ENCODE measurements at places on chromosomes 4 and X.

- DNase-seq: no peak
Measured at GRCh38 chr4:119682099-119682498, 53.5 kb upstream of the PDE5A start.

DNA sequence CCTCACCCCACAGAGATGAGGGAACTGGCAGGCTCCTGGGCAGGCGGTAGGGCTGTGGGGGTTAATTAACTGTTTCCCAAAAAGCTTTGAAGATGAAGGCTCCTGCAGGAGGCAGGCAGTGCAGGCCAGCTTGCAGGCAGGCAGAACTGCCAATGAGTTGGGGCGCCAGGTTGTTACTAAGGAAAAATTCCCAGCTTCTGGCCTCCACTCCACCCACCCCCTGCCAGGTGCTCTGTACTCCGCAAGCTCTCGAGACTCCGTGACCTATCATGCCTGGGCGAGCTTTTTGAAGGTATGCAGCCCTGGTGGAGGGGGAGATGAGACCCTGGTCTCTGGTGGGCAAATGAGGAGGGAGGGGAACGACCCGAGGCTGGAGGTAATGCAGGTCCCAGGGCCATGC lies 41.8 kb downstream of the PJA1 start:
- DNase-seq: no peak

DNA sequence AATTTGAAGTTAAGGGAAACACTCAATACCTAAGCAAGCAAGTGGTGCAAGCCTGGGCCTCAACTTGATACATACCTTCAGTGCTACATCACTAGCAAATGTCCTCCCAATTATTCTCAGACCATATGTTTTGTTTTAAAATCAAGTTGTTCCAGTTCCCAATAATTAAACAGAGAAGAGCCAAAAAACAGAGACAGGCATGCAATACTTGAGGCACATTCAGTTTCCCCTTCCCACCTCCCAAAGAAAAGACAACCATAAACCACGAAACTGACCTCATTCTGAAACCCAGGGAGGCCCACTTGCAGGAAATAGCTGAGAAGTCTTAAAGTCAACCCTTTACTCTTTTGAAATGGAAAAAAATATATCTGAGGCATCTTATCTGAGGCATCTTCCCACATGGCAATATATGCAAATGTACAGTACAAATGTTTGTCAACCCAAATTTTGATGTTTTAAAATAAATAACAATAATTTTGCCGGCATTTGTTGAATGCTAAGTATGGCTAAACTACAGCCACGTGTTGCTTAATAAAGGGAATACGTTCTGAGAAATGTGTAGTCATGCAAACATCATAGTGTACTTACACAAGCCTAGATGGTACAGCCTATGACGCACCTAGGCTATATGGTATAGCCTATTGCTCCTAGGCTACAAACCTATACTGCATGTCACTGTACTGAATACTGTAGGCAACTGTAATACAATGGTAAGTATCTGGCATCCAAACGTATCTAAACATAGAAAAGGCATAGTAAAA lies 147.5 kb downstream of the TSPAN5 start:
- no peak for DNase-seq

GRCh38 chr4:113901994-113902787 lies 77.3 kb downstream of the ARSJ start:
- DNase-seq: no peak

DNA sequence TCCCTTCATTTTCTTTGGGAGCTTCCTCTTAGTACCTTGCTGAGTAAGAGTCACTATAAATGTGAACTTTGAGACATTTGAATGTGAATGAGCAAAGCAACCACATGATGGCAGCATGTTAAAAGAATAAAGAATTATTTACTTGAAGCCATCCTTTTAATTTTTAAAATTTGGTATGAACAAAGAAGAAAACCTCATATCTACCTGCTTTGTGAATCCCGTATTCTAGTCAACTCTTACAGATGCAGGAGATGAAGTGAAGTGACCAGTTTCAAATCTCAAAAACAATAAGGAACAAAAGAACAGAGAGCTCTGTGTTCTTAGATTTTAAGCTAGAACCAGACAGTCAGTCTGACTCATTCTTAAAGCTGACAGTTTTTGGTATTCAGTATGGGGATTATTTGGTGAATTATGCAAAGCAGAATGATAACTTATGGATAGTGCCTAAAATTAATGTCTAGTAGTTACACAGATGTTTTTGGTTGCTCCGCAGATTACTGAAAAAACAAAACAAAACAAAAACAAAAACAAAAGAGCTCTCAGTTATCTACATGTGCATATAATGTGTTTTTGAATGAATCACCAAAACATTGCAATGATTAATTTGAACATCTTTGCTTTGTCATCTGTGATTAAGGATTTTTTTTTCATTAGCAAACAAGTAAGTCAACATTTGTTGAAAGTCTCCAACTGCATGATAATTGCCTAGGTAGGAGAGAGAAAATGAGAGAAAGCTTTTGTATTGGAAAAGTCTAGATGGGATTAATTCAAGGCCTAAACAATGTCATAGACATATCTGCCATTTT lies 48.2 kb upstream of the H2AZ1 start:
- no peak for DNase-seq

- no peak for DNase-seq
Measured at GRCh38 chrX:11349661-11350337, 56.6 kb downstream of the AMELX start.

DNA sequence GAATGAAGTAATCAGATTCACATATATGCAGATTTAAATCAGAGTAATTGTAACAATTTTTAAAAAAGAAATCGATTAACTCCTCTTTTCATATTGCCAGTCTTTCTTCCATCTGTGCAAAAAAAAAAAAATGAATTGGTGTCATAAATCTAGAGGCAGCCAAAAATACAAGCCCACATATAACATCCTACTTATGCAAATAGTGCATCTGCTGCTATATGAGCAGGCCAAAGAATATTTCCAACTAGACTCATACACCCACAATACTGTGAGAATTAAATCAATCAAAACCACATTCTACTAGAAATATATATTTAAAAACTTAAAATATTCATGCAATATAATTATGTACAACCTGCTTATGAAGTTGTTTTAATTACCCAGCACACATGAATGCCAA lies 298.1 kb upstream of the TRAM1L1 start:
- no peak for DNase-seq

DNA sequence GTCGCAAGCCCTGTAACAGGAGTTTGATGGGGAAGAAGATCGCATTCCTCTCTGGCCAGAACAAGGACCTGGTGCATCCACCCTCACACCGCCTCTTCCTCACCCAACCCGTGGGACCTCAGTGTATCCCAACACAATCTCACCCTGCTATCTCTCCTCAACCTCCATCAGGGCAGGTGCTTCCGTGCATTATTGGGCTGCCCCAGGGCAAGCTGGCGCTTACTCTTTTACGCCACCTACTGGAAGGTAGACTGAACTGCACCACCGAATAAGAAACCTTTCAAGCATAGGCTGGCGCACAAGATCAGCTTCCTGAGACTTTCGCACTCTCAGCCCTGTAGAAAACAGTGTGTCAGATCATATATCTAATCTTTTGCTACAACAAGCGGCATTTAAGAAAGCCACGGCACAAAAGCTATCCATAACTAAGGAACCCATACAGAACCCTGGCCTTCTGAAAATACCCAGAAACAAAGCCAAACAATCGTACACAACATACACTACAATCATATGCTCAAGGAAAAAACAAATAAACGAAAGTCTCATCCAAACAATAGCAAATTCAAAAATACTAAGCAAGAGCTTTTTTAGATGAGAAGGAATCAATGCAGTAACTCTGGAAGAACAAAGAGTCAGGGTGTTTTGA lies 209.3 kb downstream of the UGT8 start:
- DNase-seq: no peak

GRCh38 chr4:155820887-155821518 lies 45.1 kb downstream of the ASIC5 start:
- no peak for DNase-seq

DNA sequence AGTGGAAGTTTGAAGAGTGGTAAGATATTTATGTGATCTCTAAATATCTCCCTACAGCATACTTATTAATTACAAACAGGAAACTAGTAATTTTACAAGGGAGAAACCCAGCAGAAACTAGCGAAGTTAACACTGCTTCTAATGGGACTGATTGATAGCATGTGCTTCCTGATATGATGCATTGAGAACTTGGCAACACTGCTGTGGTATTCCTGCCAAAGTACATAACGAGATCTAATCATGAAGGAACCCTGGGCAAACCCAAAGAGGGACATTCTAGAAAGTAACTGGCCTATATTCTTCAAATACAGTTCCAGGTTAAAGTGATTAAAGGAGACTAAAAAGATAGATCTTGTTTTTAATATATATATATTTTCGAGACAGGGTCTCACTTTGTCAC lies 4.6 kb upstream of the GPR34 start:
- DNase-seq: no peak

DNA sequence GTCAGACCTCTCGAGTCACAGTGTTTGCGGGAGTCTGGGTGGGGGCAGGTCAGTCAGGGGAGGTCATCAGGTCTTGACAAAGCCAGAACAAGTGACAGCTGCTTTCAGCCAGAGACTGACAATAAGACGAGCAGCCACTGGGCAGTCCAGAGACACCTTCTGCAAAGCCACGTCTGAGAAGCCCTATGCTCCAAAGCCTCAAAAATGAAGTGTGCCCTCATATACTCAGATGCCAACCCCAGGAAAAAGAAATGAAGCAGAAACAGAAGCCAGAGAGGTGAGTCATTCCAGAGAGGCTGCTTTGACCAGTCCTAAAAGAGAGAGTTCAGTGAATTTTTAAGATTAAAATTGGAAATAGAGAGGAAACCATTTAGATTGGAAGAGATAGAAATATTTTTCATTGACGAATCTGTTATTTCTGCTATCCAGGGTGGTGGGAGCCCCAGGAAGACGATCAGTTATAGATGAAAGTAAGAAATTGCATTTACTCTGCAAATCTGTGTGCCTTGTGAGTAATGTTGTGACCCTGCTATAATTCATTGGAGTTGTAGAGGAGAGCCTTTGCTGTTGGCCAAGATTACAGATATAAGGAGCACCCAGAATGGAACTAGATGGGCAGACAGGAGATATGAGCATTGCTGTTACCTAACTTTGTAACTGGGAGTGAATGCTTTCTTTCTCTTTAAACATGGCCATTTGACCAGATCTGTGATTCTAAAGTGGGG lies 77.9 kb downstream of the LRRC66 start:
- DNase-seq: no peak

DNA sequence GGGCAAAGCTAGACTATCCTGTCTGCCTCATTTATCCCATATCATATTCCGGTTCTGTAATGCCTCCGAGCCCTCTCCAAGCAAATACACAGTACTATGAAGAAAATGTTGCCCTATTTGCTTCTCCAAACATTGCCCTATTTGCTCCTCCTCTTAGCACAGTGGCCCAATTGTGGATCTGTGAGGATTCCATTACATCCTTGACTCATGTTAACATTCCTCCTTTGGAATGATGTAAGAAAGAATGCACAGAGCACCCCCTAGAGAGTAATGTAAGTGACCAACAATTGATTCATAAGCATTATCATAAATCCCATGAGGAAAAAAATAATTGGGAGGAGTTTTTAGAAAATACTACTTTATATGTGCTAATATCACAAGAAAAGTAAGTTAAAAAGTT lies 11.3 kb upstream of the BTC start:
- no peak for DNase-seq

DNA sequence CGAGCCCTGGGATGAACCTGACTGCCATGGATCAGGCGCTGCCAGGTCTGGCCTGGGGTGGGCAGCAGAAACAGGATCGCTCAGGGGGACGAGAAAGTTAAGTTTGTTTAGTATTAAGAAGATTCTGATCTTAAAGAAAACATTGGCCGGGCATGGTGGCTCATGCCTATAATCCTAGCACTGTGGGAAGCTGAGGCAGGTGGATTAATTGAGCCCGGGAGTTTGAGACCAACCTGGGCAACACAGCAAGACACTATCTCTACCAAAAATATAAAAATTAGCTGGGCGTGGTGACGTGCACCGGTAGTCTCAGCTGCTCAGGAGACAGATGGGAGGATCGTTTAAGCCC lies 696 bp upstream of the FLNA start:
- DNase-seq: no peak

DNA sequence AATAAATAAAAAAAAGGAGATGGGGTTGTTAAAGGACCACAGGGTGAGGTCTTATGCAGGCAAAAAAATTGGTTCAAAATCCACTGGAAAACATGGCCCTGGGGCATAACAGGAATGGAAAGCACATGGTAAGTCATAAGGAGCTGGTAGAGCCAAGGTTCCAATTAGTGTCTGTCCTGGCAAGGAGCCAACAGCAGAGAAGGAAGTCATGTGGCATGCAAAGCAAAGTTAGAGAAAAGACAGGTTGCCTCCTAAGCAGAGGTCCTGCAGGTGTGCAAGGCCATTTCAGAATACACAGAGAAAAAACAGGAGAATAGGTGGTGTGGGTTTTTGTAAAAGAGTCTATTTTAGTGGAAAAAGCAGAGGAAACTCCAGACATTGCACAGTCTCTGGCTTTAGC lies 1881.7 kb downstream of the ARAP2 start:
- DNase-seq: no peak

DNA sequence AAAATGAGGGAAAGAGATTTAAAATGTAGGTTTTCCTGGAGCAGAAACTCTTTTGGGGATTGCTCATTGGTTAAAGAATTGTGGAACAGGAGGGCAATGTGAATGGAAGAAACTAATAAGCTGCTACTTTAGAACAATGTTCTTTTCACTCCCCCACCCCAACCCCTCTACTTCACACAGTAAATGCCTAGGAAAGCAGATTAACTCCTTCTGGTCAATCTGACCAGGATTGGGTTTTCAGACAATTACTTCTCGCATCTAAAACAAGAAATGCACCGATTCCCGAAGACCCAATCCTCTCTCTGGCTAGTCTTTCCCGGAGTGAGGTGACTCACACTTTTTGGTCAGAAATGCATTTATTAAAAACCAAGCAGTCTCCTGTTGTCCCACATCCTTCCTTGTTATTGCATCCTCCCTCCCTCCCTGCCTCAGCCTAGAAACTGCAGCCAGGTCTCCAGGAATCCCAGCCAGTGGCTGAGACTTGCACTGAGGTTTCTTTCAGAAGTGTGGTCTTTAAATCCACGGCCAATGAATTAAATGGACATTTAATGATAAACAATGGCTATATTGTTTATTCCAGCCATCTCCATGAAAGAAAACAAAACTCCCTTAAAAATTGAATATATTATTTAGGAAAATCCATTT lies 21.4 kb downstream of the MFAP3L start:
- DNase-seq: no peak

- no peak for DNase-seq
Measured at GRCh38 chrX:41381685-41382084, 47.7 kb downstream of the DDX3X start.

- no peak for DNase-seq
Measured at GRCh38 chr4:7861440-7861881, 78.2 kb downstream of the AFAP1 start.

Data from hippocampal formation (tissue), 2 donors.